ENCODE measurements at places on chromosomes 2 and 18.

DNA sequence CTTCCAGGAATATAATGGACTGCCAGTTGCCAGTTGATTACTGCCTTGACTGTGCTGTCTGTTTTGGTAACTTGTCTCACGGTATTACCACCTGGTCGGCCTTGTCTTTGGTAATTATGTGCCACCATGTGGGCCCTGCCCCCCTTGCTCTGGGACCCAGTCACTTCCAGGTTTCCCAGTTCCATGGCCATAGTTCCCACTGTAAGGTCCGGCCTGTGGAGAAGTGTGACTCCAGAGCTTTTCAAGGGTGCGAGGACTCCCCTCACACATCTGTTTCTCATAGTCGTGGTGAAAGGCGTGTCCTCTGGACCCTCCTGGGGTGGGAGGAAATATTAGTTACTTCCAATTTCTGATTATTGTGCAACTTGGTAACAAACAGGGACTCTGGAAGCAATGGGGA, 150.5 kb downstream of the SEPTIN10 start:
- DNase-seq: no peak

DNA sequence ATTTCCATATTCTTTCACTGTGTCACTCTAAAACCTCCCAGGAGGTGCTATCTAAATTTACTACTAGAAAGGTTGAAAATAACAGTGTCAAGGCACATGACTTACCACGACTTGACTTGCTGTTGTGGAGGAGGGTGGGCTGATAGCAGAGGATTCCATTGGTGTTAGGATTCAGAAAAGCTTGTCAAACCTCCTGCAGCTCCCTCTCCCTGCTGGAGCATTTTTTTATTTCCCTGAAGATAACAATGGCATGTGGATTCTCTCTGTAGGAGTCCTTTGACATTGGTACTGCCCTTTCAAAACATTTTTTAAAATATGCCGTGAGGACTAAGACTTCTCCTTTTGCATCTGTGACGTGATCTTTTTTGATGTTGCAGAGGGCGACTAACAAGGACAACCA, 696.9 kb upstream of the GYPC start:
- DNase-seq: peak; percentile 57

GRCh38 chr18:8701546-8702118, 3.7 kb upstream of the MTCL1 start:
- DNase-seq: no peak

DNA sequence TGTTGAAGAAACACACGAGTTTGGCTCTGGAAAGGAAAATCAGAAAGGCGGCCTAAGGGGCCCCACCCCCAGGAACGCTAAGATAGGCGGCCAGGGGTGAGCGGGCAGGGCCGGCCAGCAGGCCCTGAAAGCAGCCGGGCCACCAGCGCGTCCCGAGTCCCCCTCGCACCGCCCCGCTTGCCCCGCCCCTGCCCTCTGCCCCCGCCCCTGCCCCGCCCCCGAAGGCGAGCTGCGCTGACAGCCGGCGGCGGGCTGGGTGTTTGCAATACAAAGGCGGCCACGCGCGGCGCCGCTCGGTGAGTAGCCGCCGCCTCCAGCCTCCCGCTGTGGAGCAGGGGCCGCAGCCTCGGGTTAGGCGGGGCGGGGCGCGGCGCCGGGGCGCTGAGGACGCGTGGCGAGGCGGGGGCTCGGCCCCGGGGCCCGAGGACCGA, at the start of gene LPIN1:
Gene LPIN1 (plus strand): TSS at position 257 of the 431 bp plus-strand sequence. CDS start 18,910 bp downstream, outside the sequence.
- DNase-seq: peak; percentile 79

- DNase-seq: no peak
These were observed 55.0 kb upstream of the DAPL1 start for GRCh38 chr2:158740127-158740526.

DNA sequence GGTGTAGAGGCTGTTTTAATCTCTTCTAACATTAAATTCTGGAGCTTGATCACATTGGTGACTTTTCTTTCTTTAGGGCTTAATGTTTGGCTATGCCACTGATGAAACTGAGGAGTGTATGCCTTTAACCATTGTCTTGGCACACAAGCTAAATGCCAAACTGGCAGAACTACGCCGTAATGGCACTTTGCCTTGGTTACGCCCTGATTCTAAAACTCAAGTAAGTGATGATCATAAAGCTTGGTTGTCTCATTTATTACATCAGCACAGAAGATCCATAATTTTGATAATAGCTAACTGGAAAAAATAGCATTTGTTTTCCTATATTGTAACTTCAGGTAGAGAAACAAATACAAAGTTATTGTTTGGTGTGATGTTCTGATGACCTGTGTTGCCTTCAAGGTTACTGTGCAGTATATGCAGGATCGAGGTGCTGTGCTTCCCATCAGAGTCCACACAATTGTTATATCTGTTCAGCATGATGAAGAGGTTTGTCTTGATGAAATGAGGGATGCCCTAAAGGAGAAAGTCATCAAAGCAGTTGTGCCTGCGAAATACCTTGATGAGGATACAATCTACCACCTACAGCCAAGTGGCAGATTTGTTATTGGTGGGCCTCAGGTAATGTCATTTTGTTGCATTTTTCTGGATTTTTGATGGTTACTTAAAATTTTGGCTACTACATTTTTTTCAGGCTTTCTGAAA, 2.9 kb downstream of the MAT2A start:
- no peak for DNase-seq

DNA sequence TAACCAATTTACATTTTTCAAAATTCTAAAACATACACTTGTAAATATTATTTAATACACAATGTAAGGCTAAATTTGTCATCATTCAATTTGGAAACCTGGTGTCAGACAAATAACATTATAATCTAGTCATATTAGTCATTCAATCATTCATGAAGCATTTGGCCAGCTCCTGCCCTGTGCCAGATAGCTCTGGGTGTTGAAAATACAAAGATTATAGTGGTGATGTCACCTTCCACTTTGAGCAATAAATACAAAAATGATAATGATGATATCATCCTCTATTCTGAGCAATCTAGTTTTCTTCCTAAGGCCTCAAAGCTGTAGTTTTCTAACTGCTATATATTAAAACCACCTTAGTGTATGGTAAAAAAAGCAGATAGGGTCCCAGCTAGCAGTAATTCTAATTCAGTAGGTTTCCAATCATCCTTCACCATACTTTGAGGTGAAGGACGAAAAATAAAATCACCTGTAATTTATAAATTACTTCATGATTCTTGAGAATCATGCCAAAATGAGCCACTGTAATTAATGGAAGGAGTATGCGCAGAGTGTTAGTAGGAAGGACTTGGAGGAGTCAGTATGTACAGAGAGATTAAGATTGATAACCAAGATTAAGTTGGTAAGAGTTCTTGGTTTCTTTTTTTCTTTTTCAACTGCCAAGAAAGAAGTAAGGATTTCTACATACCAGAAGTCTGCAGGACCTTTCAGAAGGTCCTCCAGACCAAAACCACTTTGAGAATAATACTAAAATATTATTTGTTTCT, 23.2 kb downstream of the MEMO1 start:
- no peak for DNase-seq

DNA sequence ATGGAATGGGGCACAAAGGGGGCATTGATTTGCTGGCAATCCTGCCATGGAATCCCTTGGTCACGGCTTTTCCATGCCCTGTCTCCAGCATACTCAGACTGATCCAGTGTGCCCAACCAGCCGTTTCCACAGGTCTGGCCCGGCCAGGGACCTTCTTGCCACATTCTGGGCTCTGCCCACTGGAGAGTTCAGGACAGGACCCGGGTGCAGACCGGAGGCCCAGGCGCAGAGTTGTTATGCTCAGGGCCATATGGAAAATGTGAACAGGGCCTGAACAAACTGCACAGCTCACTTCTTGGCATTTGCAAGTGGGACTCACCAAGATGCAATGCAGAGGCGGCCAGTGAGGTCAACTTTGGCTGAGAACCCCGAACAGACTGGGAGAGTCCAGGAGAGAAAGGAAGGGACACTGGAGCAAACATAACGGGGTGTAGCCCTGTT, 15.6 kb upstream of the ASAP2 start:
- no peak for DNase-seq

- DNase-seq: no peak
These were observed 145.1 kb upstream of the CDH19 start for GRCh38 chr18:66749030-66749429.

DNA sequence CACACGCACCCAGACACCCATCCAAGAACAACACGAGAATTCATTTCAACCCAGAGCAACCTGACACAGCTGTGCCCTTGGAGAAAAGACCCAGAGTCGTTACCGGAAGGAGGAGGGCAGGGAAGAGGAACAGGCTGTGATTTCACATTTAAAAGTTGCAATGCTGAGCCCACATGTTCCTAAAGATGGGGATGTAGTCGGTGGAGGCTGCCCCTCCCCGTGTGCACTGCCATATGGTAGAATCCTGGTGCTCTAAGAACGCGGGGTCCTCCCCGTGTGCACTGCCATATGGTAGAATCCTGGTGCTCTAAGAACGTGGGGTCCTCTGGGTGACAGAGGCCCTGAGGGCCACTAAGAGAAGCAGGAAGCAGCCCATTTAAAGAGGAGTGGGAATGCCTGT, 10.9 kb downstream of the MTERF4 start:
- DNase-seq: no peak

- no peak for DNase-seq
These were observed 31.8 kb downstream of the SP100 start for GRCh38 chr2:230447455-230448451.

GRCh38 chr18:26511339-26512071, 36.8 kb downstream of the KCTD1 start:
- DNase-seq: no peak

GRCh38 chr2:172655091-172655837, 80.4 kb upstream of the RAPGEF4 start:
- DNase-seq: no peak

- no peak for DNase-seq
These were observed 19.6 kb upstream of the RPL31 start for GRCh38 chr2:100982431-100982861.

DNA sequence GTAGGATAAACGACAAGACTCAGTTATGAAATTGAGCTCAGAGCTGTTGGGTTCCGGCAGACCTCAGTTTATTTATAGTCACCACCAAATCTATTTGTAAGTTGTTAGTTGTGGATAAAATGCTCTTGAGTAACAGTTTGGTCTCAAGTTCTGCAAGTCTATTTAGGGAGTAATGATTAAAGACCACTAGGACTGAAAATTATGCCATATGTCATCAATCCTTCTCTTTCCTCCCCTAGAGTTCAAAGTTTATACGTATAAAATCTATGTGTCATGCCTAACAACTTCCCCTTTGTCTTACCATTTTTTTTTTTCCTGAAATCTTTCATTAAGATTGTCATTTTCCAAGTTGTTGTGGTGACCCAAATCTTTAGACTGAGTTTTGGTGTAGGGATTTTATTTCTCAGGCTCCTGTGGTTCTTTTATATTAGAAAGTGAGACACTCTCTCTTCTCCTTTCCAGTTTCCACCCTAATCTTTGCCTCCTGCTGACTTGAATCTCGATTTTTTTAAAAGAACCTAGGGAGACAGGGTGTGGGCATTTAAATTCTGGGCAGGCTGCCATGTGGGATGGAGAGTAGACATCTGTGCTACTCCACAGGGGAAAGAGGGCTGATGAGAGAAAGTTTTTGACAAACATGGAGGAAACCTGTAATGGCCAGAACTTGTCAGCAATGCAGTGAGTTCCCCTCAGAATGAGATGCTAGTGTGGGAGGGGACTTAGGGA, 51.0 kb downstream of the LAMA3 start:
- no peak for DNase-seq

- DNase-seq: no peak
These were observed 2.2 kb downstream of the IRS1 start for GRCh38 chr2:226797289-226797988.

GRCh38 chr2:198905881-198906612, 551.7 kb downstream of the SATB2 start:
- no peak for DNase-seq

DNA sequence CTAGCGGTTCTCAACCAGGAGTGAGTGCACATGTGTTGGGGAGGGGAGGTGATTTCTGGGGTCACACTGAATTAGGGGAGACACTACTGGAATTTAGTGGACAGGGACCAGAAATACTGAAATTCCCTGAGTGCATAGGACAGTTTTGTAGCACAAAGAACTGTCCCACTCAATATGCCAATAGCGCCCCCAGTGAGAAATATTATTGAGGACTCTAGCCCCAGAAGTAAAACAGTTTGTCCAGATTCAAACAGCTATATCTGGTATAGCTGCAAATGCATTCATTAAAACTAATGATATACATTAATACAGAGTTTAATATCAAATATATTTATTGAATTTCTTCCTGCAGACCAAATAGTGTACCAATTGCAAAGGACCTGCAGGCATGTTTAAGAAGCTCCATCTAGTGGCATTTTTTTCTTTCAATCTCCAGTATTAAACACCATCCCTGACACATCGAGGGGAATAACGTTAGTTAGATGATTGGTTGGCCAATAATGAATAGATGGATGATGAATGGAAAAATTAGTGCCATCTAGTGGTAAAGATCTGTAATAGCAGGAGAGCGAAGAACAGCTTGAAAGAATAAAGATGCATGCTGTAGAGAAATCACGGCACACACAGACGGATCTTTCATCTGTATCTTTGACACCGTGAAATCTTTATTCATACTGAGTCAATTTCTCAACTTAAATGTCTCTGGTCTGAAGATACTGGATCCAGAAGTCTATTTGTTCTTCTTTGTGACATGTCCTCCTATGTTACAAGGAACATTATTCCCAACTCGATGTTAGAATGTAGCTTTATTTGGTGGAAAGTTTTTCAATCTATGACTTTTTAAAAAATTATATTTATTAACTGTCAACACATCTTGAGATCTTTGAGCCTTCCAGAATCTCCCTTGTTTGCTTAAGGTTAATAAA, 62.5 kb downstream of the DHRS9 start:
- no peak for DNase-seq

DNA sequence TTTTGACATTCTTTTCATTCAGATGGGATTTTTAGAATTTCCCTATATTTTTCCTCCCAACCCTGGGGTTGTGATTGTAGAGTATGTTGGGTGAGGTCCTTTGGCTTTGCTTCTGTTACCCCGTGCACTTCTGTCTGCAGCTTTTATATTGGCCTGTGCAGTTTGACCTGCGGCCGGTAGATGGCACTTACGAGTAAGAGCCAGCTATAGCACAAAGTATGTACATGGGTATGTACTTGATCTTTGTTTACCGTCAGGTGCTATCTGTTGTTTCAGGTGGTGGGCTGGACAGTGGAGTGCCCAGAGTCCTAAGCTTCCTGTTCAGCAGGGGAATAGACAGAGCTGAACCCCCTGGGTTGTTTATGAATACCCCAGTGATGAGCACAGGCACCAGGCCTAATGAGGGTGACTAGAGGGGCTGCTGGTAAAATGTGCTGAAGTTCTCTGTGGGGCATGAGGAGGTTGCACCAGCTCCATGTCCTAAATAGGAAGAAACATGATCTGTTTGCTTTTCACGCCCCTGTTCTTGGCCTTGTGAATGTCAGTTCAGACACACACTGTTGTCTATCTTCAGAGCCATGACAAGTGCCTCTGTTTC, 58.9 kb upstream of the THUMPD2 start:
- DNase-seq: peak; percentile 36

All from NT2/D1 (cell line).